ENCODE measurements at places on chromosomes 13 and 19.

- no peak for DNase-seq
These were observed 308.7 kb downstream of the MYO16 start for GRCh38 chr13:108938155-108938554.

- DNase-seq = no peak
These were observed 44.4 kb downstream of the GPC6 start for GRCh38 chr13:93270769-93271742.

DNA sequence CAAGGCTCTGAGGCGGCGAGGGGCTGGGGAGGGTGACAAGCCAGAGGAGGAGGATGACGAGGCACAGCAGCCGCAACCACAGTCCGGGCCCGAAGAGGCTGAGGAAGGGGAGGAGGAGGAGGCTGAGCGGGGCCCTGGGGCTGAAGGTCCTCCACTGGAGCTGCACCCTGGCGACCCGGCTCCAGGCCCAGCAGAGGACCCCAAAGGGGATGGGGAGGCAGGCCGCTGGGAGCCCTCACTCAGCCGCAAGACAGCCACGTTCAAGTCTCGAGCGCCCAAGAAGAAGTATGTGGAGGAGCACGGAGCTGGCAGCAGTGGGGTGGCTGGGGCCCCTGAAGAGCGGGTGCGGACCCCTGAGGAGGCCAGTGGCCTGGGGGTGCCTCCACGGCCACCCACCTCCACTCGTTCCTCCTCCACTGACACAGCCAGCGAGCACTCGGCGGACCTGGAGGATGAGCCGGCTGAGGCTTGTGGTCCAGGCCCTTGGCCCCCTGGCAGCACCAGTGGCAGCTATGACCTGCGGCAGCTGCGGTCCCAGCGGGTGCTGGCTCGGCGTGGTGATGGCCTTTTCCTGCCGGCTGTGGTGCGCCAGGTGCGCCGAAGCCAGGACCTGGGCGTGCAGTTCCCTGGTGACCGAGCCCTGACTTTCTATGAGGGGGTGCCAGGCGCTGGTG, 2.9 kb downstream of the CIC start:
- DNase-seq = no peak

- DNase-seq = no peak
These were observed 3.8 kb upstream of the KPTN start for GRCh38 chr19:47487551-47488515.

GRCh38 chr13:76271728-76272232, 614.4 kb downstream of the KCTD12 start:
- DNase-seq = no peak

DNA sequence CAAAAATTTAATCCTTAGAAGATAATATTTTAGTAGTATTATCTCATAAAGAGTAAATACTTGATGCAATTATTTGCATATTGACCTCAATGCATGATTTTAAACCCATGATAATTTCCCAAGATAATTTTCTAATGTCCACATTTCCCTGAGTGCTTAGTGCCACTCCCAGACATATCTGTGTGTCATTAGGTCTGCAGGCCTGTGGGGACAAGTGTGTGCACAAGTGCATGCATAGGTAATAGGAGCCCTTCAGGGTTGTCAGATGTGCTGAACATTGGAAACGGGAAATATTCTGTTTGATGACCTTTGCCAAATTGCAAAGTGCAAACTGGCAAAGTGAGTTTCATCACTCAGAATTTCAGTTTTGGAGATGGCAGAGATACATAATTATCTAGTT, 369.9 kb downstream of the KLF5 start:
- DNase-seq = no peak

DNA sequence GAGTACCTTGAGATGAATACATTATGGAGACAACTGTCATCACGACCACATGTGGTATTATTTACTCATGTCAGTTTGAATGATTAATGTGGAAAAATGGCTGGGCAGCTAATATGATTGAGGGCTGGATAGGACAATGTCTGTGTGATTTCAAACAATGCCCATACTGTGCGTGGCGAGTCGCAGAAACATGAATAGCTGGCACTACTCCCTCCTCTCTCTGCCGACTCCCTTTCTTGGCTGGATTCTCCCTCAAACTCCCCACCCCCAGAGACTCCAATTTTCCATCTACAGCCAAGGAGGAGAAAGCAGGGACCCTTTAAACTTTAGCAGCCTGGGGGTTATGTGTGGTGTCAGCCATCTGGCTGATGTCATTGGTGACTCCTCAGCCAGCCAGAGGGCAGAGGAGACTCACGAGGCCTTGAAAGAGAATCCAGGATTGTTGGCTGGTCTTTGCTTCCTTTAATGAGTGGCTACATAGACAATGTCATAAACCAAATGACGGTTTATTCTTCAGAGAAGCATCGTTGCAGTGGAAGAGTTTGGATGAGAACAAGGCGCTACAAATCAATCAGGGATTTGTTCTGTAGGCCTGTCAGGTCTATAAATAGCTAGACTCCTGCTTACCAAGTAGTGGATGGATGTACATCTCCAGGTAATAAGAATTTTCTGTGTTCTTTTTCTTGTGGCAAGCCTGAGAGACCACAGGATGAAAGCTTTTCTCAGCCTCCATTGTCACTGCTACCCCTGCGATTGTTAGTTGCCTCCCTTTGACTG, 165.6 kb downstream of the DLEU7 start:
- DNase-seq = peak; percentile 51

DNA sequence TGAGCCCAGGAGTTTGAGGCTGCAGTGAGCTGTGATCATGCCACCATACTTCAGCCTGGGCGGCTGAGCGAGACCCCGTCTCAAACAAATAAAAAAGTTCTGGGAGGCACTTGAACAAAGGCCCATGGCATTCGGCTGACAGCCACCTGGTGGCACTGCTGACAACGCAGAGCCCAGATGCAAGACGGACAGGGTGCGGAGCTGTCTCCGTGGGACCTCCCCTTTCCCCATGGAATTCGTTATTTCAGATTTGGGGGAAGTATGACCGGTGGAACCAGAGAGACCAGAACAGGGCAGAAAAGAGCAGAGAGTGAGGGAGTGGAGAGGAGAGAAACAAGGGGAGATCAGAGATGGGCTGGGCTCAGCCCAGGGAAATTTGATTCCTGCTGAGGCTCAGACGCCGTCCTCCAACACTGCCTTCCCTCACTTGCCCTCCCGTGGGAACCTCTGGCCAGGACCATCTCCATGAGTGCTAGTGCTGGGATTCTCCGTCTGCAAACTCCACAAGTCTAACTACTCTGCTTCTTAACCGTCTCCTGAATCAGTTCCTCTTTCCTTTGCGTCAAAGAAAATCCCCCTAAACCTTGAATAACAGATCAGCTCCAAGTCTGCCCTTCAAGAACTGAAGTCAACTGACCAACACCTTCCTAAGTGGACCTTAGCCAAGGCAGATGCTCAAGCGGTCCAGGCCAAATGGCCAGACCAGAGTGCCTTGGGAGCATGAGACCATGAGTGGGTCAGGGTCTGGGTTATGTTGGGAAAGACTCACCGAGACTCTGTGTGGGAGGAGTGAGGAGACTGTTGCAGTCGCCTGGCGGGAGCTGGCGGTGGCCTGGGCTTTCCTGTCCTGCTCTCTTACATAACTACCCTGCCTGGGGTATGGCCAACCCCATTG, 11.9 kb upstream of the ATF5 start:
- DNase-seq = no peak

GRCh38 chr19:3776479-3777040, 4.5 kb upstream of the RAX2 start:
- no peak for DNase-seq

DNA sequence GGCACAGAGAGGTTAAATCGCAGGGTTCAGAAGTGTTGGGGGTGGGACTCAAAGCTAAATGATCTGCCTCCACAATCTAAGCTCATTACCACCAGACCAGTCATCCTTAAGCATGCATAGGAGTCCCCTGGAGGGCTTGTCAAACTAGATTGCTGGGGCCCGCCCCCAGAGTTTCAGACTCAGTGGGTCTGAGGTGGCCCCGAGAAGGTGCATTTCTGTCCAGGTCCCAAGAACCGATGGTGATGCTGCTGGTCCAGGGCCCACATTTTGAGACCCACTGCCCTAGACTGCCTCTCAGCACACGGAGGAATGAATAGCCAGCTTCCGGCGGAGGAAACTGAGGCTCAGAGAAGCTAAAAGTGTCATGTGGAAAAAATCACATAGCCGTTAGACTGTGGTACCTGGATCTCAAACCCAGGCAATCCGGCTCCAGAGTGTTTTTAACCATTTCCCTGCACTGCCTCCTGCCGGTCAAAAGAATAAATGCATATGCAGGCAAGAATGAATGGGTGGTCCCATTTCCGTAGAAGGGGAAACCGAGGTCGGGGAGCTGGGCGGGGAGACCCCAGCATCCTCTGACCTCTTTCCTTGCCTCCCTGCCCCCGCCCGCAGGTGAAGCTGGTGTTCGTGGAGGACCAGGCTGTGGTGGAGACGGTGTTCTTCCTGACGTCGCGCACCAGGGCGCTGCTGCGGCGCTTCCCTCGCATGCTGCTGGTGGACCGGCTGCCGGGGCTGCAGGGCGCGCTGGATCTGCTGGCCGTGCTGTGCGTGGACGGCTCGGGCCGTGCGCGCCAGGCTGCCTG, 23.8 kb downstream of the ZSWIM9 start:
- DNase-seq = no peak

DNA sequence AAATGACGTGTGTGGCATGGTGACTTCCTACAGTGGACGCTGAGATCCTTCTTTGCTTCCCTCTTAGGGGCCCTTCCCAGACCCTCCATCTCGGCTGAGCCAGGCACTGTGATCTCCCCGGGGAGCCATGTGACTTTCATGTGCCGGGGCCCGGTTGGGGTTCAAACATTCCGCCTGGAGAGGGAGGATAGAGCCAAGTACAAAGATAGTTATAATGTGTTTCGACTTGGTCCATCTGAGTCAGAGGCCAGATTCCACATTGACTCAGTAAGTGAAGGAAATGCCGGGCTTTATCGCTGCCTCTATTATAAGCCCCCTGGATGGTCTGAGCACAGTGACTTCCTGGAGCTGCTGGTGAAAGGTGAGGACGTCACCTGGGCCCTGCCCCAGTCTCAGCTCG, 5.2 kb downstream of the LAIR2 start:
- DNase-seq = no peak

DNA sequence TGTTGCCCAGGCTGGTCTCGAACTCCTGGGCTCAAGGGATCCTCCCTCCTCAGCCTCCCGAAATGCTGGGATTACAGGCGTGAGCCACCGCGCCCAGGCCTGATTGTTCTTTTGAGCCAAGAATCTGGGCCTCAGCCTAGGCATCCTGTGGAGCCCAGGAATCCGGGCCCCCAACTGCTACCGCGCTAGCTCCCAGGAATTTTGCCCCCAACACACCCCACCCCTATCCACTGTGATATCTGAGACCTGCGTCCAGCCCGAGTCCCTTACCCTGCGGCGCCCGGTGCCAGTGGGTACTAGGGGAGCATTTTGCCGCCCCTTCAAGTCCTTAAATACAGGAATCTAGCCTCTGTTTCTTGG, 838 bp upstream of the MYADM start:
- DNase-seq = no peak

GRCh38 chr19:23799321-23799720, 40.6 kb upstream of the ZNF681 start:
- no peak for DNase-seq

DNA sequence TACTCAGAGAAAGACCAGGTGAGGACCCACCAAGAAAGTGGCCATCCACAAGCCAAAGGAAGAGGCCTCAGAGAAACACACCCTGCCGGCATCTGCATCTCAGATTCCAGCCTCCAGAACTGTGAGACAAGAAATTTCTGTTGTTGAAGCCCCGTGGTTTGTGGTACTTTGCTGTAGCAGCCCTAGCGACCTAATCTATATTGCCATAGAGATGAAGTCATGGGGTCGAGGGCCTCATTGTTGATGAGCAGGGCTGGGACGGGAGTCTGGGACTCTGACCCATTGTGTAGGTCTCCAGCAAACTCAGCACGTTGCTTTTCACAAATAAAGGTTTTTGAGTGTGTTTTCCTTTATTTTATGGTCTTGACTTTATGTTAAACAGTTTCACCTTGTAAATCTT, 174.9 kb downstream of the TNFSF13B start:
- DNase-seq = no peak
